Activated naive CD4-positive, alpha-beta T cell treated with anti-CD3 and anti-CD28 coated beads, Interleukin-2, amount 50 U/mL, for 72 hours (primary cell): ENCODE measurements at places on chromosomes 6 and 20.

- DNase-seq: no peak
Measured at GRCh38 chr6:42200035-42200434, 5.3 kb upstream of the GUCA1B start.

GRCh38 chr6:169653691-169654090 lies 48.1 kb downstream of the WDR27 start:
- no peak for DNase-seq

DNA sequence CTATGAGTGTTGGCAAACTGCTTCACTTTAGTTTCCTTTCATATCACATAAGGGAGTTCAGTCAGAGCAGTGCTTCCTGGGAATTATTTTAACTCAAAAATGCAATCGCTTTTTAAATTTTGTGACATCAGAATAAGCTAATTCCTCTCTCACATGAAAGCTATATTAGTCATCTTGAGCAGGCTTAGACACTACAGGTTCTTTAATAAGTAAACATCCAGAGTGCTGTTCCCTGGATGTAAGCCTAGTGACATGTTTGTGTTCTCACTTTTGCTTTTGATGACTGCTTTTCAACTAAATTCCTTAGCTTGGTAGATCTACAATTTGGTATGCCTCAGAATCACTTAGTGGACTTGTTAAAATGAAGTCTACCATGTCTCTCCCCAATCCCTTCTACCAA lies 252.7 kb upstream of the POU3F2 start:
- DNase-seq: no peak

DNA sequence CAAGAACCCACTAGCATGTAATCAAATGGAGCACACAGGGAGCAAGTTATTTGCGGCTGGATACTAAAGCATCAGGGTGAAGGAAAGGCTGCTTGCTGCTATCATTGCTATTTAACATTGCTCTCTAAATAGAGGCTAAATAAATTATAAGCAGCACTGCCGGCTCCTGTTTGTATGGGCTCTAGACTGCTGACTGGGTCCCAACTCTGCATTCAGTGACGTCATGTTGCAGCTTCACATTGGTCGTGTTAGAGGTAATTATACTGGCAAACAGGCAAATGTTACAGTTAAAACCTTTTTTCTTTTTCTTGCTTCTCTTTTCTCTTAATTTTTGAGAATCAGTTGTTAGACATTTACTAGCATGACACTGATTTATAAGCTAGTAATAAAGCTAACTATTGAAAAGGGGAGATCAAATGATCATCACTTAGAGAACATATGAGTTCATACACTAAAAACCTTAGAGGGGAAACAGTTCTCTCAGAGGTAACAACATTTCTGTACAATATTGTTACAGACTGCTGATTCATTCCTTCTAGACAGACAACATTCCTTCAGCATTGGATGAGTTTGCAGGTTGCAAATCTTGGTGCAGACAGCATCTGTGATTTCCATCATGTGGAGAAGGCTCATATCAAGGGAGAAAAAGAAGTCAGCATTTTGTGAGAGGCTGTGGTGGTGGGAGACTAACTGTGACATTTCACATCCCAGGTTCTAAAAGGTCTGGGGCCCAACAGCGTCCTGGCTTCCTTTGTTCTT lies 15.9 kb downstream of the RFPL4B start:
- DNase-seq: no peak

GRCh38 chr6:82017773-82018172 lies 229.8 kb downstream of the IBTK start:
- DNase-seq: no peak
